ENCODE measurements at places on chromosomes 13 and 19. TPM values are rescaled to one million over a fixed set of nuclear protein-coding genes. Genes with fewer than 3 reads are reported as not detected.

GRCh38 chr13:51801631-51802099 is 2.3 kb downstream of the DHRS12 start:
- H3K36me3 ChIP-seq = peaks cover 2% of the 10 kb centered on the region
- H3K27me3 ChIP-seq = no peaks in the 10 kb centered on the region
- peak; percentile 56 for DNase-seq
- H3K4me3 ChIP-seq = peak overlapping the region; percentile 97
- H3K4me1 ChIP-seq = peaks cover 41% of the 10 kb centered on the region

GRCh38 chr19:5042556-5042955 is 73.6 kb downstream of the KDM4B start:
- no peak overlapping the region for H3K27ac ChIP-seq
- DNase-seq = no peak
- H3K27me3 ChIP-seq = no peaks in the 10 kb centered on the region
- H3K4me3 ChIP-seq = no peak overlapping the region

ZNF625 gene
- 3.0 TPM for total RNA-seq

KCNN1 gene
- not detected for total RNA-seq

FUT3 gene
- not detected for total RNA-seq

CATSPERD gene
- not detected for total RNA-seq

DNA sequence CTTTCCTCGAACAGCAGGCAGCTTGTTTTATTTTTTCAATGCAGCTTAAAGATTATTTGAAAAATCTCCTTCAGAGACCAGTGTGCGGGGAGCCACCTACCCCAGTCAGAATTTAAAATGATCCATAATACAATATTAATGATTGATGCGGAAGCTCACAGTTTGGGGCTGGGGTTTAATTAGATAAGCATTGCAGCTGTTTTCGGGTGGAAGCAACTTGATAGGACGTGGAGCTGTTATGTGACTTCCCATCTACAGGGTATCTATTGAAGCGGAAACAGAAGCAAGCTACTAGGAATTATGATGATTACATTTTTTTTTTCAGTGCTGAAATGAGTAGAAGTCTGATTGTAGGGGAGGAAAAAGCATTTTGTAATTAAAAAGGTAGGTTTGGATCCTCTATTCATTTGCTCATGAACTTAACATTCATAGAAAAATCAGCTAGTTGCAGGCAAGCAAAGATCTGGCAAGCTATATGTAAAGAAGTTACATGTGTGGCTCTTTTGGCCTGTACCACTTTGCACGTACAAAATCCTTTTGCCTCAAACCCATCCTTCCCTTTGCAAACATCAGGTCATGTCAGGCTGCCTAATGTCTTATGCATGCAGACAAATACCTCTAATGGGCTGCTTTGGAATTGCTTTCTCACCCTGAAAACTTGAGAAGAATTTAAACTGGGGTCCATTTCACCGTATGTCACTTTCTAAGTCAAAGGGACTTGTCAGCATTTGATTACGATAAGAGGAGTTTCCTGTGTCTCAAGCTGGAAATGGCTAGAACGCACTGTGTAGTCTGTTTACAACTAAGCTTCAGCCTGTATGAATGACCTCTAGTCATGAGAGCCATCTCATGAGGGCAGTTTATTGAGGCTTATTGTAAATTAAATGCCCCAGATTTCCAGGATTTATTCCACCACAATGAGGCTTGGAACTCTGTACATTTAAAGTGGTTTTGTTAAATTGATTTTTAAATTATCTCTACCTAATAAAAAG is 267.1 kb upstream of the TMTC4 start:
- H3K27me3 ChIP-seq = peaks cover 5% of the 10 kb centered on the region
- no peak for DNase-seq
- H3K4me1 ChIP-seq = no peaks in the 10 kb centered on the region
- no peak overlapping the region for H3K27ac ChIP-seq
- no peaks in the 10 kb centered on the region for H3K36me3 ChIP-seq

RUBCNL gene
- total RNA-seq = 1.5 TPM

DNA sequence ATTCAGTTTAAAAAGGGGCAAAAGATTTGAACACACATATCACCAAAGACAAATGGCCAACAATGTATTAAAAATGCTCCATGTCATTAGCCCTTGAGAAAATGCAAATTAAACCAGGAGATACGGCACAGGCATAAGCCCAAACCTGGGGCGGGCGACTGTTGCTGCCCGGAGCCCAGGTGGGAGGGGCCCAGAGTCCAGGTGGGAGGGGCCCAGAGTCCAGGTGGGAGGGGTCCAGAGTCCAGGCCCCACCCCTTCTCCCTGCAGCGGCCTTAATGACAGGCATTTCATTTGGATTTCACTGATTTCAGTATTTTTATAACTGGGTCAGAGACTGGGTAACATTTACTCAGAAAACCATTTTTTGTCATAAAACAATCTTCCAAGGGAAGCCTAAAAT is 78.2 kb downstream of the RASA3 start:
- peaks cover 11% of the 10 kb centered on the region for H3K4me1 ChIP-seq
- H3K36me3 ChIP-seq = peaks cover 30% of the 10 kb centered on the region
- DNase-seq = no peak
- H3K4me3 ChIP-seq = no peak overlapping the region
- H3K27ac ChIP-seq = no peak overlapping the region
- no peaks in the 10 kb centered on the region for H3K27me3 ChIP-seq

GRCh38 chr19:18167975-18168645 is 5.5 kb upstream of the IFI30 start:
- H3K4me1 ChIP-seq = peaks cover 6% of the 10 kb centered on the region
- no peak overlapping the region for H3K4me3 ChIP-seq
- peak; percentile 91 for DNase-seq
- no peak overlapping the region for H3K27ac ChIP-seq
- peaks cover 27% of the 10 kb centered on the region for H3K36me3 ChIP-seq
- no peaks in the 10 kb centered on the region for H3K27me3 ChIP-seq

- H3K36me3 ChIP-seq = no peaks in the 10 kb centered on the region
- H3K4me3 ChIP-seq = no peak overlapping the region
- DNase-seq = peak; percentile 34
- H3K27ac ChIP-seq = no peak overlapping the region
Measured at GRCh38 chr13:110238818-110239195, 68.2 kb downstream of the COL4A1 start.

GPC5 gene
- total RNA-seq = 0.07 TPM

- no peak overlapping the region for H3K4me3 ChIP-seq
- DNase-seq = no peak
- H3K4me1 ChIP-seq = no peaks in the 10 kb centered on the region
- H3K36me3 ChIP-seq = no peaks in the 10 kb centered on the region
- H3K27ac ChIP-seq = no peak overlapping the region
Measured at GRCh38 chr13:88958821-88959220, 1287.7 kb downstream of the SLITRK5 start.

ICAM5 gene
- 3.8 TPM for total RNA-seq

TMEM91 gene
- total RNA-seq = 5.8 TPM

ZNF738 gene
- 11.8 TPM for total RNA-seq

- H3K4me3 ChIP-seq = no peak overlapping the region
- peaks cover 48% of the 10 kb centered on the region for H3K36me3 ChIP-seq
- H3K4me1 ChIP-seq = no peaks in the 10 kb centered on the region
- H3K27me3 ChIP-seq = no peaks in the 10 kb centered on the region
- DNase-seq = no peak
- no peak overlapping the region for H3K27ac ChIP-seq
Measured at GRCh38 chr13:77143431-77143830, 116.5 kb upstream of the FBXL3 start.

- no peak for DNase-seq
- H3K27ac ChIP-seq = no peak overlapping the region
- no peaks in the 10 kb centered on the region for H3K27me3 ChIP-seq
Measured at GRCh38 chr13:90187478-90188350, 1159.8 kb upstream of the MIR17HG start.

DNA sequence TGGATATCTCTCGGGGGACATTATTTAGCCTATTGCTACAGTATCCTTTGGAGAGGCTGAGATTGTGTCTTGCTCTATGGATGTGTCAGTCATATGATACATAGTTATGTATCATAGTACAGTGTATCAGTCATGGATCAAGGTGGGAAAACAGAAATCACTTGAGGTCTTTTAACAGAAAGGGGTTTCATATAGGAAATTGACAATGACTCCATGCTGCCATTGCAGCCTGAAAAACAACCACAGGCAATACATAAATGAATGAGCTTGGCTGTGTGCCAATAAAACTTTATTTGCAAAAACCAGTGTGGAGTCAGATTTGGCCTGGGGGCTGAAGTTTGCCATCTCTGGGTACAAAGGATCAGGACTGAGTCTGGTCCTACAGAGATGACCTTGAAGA is 35.4 kb downstream of the COLGALT1 start:
- H3K27me3 ChIP-seq = peaks cover 6% of the 10 kb centered on the region
- H3K36me3 ChIP-seq = no peaks in the 10 kb centered on the region
- no peak overlapping the region for H3K27ac ChIP-seq
- H3K4me1 ChIP-seq = no peaks in the 10 kb centered on the region

- peaks cover 8% of the 10 kb centered on the region for H3K27me3 ChIP-seq
- DNase-seq = no peak
- H3K27ac ChIP-seq = peak overlapping the region; percentile 84
- H3K4me1 ChIP-seq = peaks cover 18% of the 10 kb centered on the region
Measured at GRCh38 chr13:94550062-94550738, 45.8 kb downstream of the TGDS start.

DNA sequence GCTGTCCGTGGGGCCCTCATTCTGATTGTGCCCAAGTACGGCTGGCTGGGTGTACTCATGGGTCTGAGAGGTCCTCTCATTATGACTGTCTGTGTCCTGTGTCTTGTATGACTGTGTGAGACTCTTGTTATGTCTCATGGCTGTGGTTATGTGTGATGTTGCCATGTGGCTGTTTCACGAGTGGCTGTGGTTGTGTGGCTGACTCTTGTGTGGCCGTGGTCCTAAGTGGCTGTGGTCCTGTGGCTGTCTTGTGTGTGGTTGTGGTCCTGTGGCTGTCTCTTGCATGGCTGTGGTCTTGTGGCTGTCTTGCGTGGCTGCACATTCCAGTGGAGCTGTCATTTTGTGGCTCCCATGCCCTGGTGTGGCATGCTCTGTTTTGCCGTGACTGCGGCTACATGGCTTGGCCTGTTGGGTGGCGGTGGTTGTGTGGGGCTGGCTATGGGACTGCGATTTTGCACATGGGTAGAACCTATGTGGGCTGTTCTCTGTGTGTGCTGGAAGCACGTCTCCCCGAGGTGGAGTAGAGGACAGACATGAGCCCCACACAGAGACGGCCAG is 2.5 kb downstream of the LYL1 start:
- peaks cover 47% of the 10 kb centered on the region for H3K4me1 ChIP-seq
- H3K27me3 ChIP-seq = peaks cover 20% of the 10 kb centered on the region
- peaks cover 8% of the 10 kb centered on the region for H3K36me3 ChIP-seq
- peak overlapping the region; percentile 47 for H3K4me3 ChIP-seq
- peak overlapping the region; percentile 92 for H3K27ac ChIP-seq

- no peak for DNase-seq
- H3K36me3 ChIP-seq = no peaks in the 10 kb centered on the region
- no peak overlapping the region for H3K27ac ChIP-seq
- no peaks in the 10 kb centered on the region for H3K27me3 ChIP-seq
- no peaks in the 10 kb centered on the region for H3K4me1 ChIP-seq
Measured at GRCh38 chr13:82747291-82747690, 1135.0 kb downstream of the SLITRK1 start.

- H3K4me1 ChIP-seq = no peaks in the 10 kb centered on the region
- H3K27ac ChIP-seq = no peak overlapping the region
- DNase-seq = no peak
- no peaks in the 10 kb centered on the region for H3K27me3 ChIP-seq
Measured at GRCh38 chr13:41622432-41623429, 165.4 kb downstream of the RGCC start.

DNA sequence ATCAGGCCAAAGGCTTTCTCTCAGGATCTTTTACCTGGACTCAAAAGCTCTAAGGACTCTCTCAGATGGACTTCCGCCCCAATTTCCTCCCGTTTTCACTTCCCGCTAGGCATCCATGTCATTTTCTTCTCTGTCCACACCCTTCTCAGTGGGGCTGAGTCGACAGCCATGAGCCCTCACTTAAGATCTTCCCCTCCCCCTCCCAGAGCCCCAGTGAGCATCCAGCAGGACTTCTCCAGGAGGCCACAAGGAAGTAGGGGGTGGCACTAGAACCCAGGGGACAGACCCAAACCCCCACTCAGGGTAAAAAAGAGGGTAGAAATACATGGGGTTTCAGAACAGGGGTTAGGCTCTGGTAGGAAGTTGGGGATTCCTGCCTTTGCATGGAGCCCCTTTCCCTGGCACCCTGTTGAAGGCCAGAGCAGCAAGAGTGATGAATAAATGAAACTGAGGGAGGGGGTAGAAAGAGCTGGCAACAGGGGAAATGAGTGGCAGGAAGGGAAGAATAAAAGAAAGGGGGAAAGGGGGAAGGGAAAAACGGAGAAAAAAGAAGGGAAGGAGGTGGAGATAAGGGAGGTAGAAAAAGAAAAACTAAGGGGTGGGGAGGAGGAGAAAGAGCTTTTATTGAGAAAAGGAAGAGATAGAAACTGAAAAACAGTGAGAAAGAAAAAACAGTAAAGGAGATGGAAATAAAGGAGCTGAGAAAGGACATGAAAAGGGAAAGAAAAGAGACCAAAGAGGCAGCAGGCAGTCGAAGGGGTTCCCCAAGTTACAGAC is 42.3 kb downstream of the DEDD2 start:
- peaks cover 14% of the 10 kb centered on the region for H3K4me1 ChIP-seq
- DNase-seq = no peak
- peak overlapping the region; percentile 90 for H3K4me3 ChIP-seq

DNA sequence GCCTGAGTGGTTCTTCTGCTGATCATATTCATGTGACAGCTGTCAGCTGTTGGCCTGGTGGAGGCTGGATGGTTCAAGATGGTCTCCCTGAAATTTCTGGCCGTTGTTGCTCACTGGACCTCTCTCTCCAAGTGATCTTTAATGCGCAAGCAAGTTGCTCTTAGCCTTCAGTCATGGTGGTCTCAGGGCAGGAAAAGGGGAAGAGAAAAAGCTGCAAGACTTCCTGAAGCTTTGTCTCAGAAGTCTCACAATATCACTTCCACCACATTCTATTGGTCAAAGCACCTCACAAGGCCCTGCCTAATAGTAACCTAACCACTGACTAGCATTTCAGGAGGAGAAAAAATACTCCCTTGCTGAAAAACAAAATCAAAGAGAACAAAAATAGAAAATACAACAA is 1.6 kb upstream of the ZNF567 start:
- DNase-seq = peak; percentile 50
- peak overlapping the region; percentile 98 for H3K4me3 ChIP-seq
- no peaks in the 10 kb centered on the region for H3K27me3 ChIP-seq
- no peak overlapping the region for H3K27ac ChIP-seq
- peaks cover 66% of the 10 kb centered on the region for H3K36me3 ChIP-seq

DNA sequence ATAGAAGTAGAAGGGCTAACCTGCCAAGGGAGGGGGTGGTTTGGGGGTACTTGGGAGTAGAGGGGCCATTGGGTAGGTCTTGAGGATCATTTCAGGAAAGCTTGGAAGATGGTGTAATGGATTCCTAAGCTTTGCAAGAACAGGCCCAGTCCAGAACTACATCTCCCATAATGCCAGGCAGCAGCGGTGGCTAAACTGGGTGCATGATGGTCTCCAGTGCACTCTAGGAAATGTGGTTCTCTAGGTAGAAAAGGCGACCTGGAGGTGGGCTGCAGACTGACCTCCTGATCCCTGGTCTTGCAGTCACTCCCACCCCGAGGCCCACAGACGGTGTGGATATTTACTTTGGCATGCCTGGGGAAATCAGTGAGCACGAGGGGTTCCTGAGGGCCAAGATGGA is 3.8 kb downstream of the APLP1 start:
- H3K27ac ChIP-seq = no peak overlapping the region
- H3K4me1 ChIP-seq = peaks cover 18% of the 10 kb centered on the region
- H3K27me3 ChIP-seq = peaks cover 17% of the 10 kb centered on the region
- no peak overlapping the region for H3K4me3 ChIP-seq
- peaks cover 2% of the 10 kb centered on the region for H3K36me3 ChIP-seq

GRCh38 chr13:27170516-27171243 is 931 bp downstream of the USP12 start:
- no peaks in the 10 kb centered on the region for H3K27me3 ChIP-seq
- H3K36me3 ChIP-seq = peaks cover 3% of the 10 kb centered on the region
- peak overlapping the region; percentile 91 for H3K4me3 ChIP-seq
- peaks cover 49% of the 10 kb centered on the region for H3K4me1 ChIP-seq
- peak overlapping the region; percentile 93 for H3K27ac ChIP-seq
- peak; percentile 78 for DNase-seq

All from activated CD4-positive, alpha-beta T cell treated with anti-CD3 and anti-CD28 coated beads, Interleukin-2, amount 10 ng/mL, durations not matched to agents 24 days and 14 days (primary cell).